Right lung (tissue), 10 donors: ENCODE measurements at places on chromosomes 3 and 15.

DNA sequence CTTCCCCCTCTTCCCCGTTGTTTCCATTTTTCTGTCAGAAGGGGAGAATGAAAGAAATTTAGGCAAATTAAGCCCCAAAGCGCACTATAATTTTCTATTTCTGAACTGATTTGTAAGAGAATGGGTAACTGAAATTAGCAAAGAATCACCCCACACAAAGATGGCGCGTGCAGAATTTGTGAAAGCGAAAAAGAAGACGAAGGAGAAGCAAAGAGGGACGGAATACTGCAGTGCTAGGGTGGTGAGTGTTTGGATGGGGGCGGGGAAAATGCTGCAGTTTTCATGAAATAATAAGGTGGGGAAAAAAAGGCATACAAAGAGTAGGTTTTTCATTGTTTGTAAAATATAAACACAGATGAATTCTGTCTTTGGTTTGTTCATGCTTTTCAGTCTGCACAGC is 4.6 kb upstream of the CTNNB1 start:
- DNase-seq: no peak

DNA sequence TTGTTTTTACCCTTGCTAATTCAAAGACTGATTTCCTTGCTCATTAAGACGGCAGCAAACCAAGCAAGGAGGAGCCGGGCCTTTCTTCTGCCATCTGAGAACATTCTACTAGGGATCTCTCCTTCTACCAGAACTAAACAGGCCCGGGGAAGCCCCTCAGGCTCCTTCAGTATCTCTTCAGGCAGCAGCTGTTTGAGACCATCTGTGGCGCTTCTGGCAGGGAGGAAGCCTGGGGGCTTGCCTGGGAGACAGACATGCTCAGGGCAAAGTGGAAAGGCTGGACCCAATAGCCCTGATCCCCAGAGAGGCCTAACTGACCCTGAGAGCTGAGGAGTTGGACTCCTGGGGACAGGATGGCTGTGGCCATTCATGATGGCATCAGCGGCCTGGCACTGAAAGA is 67.9 kb downstream of the FEM1B start:
- DNase-seq: no peak

- DNase-seq: no peak
Measured at GRCh38 chr3:25831578-25831977, 41.7 kb downstream of the OXSM start.

GRCh38 chr15:98668566-98669308 is 20.4 kb downstream of the IGF1R start:
- no peak for DNase-seq

- no peak for DNase-seq
Measured at GRCh38 chr3:168157903-168158302, 62.2 kb upstream of the GOLIM4 start.

DNA sequence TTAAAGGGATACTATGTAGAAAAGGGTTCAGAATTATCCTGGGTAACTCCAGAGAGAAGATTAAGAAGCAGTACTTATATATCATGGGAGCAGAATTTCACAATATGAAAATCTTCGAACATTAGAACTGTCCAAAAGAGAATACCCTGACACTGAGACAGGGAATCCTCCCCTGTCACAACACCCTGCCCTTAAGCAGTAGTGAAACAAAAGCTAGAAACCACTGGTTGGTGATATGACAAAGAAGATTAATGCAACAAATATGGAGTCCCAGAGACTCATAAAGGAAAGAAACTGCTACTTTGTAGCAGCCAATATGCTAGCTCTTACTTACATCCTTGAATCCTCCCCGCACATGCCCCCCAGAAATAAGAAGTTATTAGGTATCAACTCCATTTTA is 18.5 kb downstream of the MIX23 start:
- DNase-seq: no peak

GRCh38 chr15:23671481-23671880 is 15.6 kb downstream of the NDN start:
- no peak for DNase-seq

DNA sequence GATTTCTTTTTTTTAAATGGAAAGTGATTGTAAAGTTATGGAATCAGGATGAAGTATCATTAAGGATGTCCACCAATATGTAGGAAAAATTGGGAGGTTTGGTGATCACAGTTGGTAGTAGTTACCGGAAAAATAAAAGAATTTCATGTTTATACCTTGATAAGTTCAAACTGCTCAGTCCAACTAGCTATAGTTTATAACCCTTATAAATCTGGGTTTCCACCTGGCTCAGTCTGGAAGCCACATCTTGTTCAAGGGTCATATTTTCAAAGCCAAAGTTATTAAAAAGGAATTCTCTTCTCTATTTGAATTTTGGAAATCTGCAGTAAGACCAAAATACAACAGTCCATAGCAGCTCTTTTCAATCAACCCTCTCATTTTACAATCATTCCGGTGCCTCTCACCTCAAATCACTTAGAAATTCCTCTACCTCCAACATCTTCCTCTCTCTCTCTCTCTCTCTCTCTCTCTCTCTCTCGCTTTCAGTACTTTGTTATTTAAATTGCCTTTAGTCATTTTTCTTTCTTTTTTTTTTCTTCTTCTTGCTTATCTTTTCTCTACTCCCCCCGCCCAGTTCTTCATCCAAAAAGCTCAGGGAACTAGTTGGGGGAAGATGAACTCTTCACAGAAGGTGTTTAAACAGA is 186.2 kb upstream of the TBC1D5 start:
- no peak for DNase-seq

- no peak for DNase-seq
Measured at GRCh38 chr15:77416148-77416455, 3.8 kb downstream of the PEAK1 start.

DNA sequence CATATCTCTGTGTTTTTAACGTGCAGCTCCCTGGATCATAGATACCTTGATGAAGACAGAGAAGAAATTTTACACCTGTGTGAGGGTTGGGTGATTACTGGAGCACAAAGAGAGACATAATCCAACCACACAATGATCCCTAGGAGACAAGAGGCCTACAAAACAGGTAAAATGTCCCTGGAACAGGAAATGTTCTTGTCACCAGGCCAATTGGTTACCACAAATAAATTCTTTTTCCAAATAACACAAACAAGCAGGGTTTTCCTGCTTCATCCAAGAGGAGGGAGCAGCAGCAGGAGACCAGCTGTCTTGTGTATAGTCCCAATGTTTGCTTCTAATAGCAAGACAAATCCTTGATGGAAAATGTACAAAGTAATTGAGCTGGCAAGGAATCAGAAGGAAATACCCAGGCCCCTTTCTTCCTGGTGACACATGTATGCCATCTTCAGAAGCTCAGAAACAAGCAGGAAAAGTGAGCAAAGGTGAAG is 1.4 kb downstream of the MGLL start:
- peak; percentile 63 for DNase-seq

- DNase-seq: no peak
Measured at GRCh38 chr3:9078561-9079240, 115.4 kb upstream of the RAD18 start.

- no peak for DNase-seq
Measured at GRCh38 chr3:140391061-140391460, 286.8 kb upstream of the TRIM42 start.

- DNase-seq: no peak
Measured at GRCh38 chr15:95836536-95836935, 494.0 kb upstream of the NR2F2 start.

GRCh38 chr3:11328196-11328945 is 56.2 kb downstream of the ATG7 start:
- no peak for DNase-seq

DNA sequence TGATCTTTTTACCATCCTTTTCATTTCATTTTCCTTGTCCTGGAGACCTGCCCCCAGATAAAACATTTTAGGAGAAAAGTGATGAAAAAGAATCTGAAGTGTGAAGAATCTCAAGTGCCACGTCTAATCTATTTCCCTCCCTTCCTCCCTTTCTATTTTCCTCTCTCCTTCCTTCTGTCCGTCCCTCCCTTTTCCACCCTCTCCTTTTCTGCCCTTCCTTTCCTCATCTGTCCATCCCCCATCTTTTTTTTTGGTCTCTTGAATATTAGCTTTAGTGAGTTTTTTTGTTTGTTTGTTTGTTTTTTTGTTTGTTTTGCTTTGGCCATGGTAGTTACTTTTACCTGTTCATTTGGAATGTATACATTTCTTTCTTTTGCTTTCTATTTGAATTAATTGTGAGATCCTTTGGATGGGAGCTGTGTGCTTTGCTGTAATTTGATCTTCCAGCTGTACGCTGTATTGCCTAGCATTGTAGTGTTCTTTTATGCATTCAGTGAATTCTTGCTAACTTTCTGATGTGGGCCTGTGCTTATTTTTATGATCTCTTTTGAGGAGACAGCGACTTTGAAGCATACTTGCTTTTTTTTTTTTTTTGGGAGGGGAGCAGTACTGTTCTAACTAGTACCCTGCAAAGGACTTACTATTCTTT is 19.2 kb downstream of the CDIN1 start:
- peak; percentile 23 for DNase-seq

DNA sequence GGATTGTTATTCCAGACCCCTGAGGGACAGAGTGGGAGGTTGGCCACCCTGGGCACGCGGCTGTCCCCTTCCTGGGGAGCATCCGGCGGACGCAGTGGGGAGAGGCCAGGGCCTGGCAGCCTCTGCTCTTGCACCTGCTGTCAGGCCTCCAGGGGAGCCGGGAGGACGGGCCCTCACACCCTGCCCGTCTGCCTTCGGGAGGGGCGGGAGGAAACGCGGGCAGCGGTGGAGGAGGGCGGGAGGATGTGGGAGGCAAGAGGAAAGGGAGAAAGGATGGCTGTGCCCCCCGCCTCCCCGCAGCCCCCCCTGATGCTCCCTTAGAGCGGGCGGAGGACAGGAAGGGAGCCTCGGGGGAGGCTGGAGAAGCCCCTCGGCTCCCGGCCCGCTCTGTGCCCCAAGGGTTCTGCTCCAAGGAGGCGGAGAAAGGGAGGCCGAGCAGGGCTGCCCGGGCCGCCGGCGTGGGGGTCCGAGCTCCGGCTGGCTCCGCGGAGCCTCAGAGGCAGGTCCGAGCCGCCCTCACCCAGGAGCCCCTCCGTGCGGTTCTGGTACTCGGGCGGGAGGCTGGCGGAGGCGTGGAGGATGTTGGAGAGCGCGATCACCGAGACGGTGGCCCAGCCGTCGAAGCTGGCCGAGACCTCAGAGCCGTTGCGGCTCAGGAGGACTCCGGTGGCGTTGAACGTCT is 40.9 kb downstream of the MUC20 start:
- DNase-seq: no peak

GRCh38 chr3:81962396-81962795 is 201.0 kb upstream of the GBE1 start:
- no peak for DNase-seq

- DNase-seq: no peak
Measured at GRCh38 chr3:32140943-32141342, 34.5 kb downstream of the GPD1L start.

DNA sequence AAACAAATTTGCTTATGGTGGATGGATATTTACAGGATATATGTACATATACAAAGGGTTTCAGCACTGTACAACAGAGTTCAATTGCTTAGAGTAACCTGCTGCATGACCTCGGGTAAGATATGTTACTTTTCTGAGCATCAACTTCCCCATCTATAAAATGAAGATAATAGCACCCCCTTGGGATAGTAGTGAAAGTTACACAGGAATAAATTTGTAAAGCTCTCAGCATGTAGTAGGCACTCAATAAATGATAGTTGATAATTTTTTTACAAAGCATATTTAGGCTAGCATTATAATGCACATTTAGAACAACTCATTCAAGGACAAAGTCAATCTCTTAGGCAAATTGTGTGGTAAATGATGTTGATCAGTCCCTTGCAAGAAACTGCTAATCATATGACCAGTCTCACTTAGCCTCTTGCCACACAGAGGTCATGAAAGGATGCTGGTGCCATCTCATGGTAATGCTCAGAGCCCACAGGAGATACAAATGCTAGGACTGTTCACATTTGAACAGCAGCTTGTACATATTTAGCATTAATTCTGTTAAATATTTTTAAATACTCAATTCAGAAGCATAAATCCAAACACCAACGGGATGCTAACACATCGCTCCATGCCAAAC is 123.9 kb downstream of the MAGI1 start:
- no peak for DNase-seq

DNA sequence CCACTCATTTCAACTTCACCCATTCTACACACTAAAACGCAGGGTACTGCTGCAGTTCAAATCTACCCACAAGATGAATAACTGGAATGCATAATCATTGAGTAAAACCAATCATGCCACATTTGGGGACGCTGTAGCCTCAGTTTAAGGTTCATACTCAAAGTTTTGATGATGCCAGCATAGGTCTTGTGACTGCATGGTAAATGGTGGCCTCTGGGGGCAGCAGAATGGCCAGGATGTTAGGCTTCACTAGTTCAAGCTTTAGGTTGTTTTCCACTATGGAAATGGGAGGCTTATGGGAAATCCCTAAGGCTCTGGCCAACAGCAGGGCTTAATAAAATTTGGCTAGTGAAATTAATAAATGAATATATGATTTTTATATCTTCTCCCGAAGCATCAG is 104.3 kb upstream of the TSC22D2 start:
- no peak for DNase-seq

GRCh38 chr3:93843981-93844380 is 129.7 kb downstream of the PROS1 start:
- DNase-seq: no peak

GRCh38 chr15:35470441-35470840 is 75.5 kb downstream of the DPH6 start:
- no peak for DNase-seq

GRCh38 chr15:60799885-60800284 is 320.9 kb upstream of the ICE2 start:
- no peak for DNase-seq

DNA sequence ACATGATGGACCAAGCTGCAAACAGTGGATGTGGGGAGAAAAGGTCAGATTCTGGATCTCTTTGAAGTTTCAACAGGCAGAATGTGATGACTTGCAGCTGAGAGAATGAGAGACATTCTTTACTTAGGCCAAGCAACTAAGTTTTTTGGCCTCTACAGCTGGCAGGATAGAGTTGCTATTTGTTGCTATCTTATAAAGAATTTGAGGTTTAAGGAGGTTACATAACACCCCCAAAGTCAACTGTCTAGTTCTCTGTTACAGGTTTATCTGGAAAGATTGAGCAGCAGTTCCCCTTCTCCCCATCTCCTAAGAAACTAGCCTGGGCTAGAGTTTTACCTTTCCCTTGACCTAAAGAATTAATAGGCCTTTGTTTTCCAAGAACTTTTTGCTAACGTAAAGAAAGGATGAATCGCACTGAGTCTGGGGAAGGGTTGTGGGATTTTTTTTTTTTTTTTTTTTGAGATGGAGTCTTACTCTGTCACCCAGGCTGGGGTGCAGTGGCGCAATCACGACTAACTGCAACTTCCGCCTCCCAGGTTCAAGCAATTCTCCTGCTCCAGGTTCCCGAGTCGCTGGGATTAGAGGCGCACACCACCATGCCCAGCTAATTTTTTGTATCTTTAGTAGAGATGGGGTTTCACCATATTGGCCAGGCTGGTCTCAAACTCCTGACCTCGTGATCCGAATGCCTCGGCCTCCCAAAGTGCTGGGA is 26.6 kb upstream of the SLMAP start:
- DNase-seq: no peak
